ENCODE measurements at places on chromosomes 4 and X.
A peak's percentile ranks its signal among the peaks of the same experiment; 100 is the strongest.

DNA sequence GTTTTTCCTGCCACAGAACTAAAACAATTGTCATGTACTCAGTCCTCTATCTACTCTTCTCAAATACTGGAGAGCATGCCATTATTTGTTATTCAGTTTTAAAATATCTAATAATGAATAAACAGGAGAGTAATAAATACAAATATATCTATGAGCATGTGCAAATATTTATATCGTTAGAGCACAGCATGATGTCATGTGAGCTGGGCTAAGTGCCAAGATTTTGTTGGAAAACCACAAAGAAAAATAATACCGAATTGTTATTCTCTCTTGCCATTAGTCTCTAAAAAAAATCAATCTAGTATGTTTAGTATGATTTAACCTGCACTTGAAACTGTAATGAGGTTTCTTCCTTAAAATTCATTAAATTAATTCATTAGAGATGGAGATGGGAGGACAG, 97.3 kb downstream of the DDX60 start:
- DNase-seq = no peak

- DNase-seq = no peak
Observed at GRCh38 chrX:112043997-112044396, 38.6 kb downstream of the TRPC5 start.

GRCh38 chr4:1685235-1686150, 1.4 kb upstream of the FAM53A start:
- DNase-seq = no peak

DNA sequence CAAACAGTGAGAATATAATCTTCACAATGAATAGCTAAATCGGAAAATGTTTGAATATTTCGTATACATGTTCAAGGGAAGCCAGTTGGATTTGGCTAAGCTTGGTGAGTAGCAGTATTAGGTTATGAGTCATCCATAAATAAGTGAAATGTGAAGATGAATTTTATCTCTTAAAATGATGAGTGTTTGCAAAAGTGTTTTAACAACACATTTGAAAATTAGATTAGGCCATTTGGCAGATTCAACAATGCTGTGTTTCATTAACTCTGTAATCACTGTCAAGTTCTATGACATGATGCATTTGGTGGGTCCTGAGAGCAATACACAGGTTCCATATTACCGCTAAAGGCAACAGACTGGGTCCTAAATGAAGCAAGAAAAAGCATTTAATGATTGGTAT, 301.9 kb upstream of the PRPS2 start:
- DNase-seq = no peak

GRCh38 chrX:338281-338835, 19.8 kb upstream of the GTPBP6 start:
- DNase-seq = no peak

DNA sequence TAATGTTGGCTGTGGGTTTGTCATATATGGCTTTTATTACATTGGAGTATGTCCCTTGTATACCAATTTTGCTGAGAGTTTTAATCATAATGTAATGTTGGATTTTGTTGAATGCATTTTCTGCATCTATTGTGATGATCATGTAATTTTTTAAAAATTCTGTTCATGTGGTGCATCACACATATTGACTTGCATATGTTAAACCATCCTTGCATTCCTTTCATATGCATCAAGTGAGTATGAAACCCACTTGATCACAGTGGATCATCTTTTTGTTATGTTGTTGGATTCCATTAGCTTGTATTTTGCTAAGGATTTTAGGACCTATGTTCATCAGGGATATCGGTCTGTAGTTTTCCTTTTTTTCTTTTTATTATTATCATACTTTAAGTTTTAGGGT, 12.1 kb downstream of the HEPH start:
- DNase-seq = no peak

GRCh38 chr4:93633721-93634120, 194.8 kb upstream of the ATOH1 start:
- DNase-seq = no peak

DNA sequence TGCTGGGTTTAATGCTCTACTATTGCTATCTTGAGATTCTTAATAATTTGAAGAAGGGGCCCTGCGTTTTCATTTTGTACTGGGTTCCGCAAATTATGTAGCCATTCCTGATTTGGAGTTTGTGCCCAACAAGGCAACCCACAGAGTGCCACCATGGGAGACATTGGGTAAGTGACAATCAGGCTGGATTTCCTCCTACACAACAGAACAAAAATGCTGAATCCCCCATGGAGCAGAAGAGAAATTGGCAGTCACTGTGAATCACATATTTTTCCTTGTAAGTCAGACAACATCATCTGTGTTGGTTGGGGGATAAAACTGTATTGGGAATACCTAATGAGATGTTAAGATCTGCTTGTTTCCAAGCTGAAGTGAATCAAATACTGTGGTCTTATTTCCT, 80.9 kb downstream of the CNGA2 start:
- DNase-seq = no peak

GRCh38 chr4:53653484-53654053, 62.3 kb upstream of the LNX1 start:
- DNase-seq = no peak

DNA sequence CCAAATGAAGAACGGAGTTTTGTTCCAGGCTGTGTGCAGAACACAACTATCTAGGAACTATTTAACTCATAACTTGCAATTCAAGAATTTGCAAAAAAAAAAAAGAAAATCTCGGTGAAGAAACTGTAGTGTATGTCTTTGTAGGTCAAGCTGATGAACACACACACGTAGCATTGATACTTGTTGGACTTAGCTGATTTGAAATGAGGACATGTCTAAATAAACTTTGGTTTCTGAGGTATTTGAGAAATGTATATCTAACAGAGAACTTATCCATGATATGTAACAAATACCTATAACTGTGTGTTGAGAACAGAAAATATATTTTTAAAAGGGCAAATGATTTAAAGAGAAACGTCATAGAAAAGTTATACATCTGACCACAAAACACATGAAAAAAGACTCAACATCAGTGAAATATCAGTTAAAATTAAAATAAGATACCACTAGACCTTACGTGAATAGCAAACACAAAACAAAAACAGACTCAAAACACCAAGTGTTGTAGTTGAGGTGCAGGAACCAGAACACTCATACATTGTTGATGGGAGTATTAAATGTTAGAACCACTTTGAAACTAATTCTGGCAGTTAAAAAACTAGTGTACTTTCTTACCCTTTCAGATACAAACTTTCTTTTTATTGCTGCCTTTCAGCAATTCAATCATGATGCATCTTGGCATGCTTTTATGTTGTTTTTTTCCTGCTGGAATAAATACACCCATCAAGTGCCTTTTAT, 1535.8 kb upstream of the PCDH10 start:
- no peak for DNase-seq

DNA sequence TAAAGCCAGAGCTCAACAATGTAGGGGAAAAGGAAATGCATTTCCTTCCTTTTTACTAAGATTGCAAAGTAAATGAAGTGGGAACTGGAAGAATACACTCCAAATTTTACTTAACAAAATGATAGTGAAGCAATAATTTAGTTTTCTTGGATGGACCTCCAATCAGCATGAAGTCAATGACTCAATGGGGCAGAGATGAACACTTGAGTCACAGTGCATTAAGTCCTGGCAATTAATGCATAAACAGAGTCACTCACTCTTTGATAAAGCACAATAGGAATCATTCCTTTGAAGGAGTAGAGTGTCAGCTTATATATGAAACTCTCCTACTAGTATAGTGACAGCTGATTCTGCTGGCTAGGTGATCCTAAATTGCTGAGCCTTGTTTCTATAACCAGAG, 66.7 kb upstream of the FRAS1 start:
- no peak for DNase-seq

GRCh38 chr4:111639876-111640275, 505.4 kb upstream of the FAM241A start:
- DNase-seq = no peak

DNA sequence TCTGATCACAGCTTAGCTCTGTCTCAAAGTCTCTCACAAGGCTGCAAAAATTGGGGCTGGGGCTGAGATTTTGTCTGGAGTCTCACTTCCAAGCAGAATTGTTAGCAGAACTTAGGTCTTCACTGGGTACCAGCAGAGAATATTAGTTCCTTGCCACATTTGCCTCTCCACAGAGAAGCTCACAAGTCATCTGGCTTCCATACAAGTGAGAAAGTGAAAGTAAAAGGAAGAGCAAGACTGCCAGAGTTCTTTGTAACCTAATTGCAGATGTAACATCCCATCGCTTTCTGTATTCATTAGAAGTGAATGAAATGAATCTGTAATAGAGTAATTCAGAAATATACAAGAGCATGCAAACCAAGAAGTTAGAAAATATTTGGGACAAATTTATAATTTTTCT, 624.1 kb upstream of the GNPDA2 start:
- DNase-seq = no peak

DNA sequence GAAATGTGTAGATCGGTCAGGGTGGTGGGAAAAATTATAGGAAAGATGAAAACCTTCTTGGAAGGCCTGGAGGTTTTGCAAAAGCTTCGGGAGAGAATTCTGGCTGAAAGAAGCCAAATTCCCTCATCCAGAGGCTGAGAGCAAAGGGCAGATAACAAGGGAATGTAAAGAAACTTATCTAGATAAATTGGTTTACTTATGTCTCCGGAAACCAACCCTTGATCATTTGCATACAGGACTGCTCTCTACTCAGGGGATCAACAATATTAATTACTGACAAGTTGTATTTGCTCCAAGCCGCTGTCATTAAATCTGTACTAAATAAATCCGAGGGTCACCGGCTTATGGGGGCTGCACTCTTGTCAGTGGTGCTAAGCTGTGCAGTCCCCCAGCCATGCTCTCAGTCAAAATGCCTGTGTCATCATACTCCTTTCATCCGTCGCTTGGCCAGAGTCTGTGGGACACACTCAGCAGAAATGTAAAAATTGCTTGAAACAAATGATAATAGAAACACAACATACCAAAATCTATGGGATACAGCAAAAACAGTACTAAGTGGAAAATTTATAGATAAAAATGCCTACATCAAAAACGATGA, 715.7 kb downstream of the KCTD8 start:
- DNase-seq = no peak

- DNase-seq = no peak
Observed at GRCh38 chr4:118268780-118269179, 84.0 kb downstream of the PRSS12 start.

- DNase-seq = no peak
Observed at GRCh38 chr4:169987327-169988228, 38.6 kb downstream of the MFAP3L start.

DNA sequence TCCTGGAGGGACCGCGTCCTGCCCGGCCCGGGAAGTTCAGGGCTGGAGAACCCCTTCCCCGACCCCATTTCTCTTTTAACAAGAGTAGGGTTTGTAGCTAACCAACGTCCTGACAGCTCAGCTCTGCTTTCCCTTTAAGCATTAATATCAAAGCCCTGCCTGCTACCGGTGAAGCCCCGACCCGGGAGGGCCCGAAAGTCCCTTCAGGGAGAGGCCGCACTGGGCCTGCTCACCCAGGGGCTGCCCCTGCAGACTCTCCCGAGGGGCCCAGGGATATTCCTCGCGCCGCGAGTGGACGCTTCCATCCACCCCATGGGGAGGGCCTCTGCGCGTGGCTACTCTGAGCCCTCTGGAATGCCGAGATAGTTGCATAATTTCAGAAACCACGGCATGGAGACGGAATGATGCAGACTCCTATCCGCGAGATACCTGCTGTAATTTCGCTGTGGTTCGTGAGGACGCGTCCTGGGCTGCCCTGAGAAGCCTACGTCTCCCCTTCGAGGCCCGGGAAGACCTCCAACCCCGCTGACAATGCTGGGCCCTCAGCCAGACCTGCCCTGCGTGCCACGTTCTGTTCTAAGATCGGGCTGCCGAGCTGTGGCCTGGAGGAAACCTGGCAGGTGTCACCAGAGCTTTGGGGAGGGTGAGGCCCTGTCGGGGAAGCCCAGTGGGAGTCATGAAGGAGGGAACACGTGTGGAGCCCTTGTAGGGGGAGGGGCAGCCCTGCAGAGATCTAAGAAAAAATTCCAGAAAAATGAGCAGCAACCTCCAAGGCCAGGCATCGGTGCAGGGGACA, 999 bp upstream of the CTBP1 start:
- DNase-seq = peak; percentile 63

DNA sequence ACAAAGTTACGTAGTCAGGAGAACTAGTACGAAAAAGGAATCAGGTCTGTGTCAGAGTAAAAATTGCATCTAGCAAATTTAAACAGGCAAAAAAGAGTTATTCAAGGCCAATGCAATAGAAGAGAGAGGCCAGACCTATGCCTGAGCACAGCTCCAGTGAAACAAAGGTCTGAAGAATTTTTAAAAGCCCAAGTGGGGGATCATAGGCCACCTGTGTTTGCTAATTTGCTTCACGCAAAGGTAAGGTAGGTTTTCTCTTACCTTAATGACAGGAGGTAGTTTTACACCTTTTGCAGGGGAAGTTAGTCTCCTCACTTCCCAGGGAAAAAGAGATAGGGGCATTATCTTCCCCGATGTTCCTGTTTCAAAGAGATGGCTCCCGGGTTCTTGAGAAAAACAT, 448.6 kb upstream of the TECRL start:
- no peak for DNase-seq

- DNase-seq = no peak
Observed at GRCh38 chr4:23902222-23902804, 12.5 kb upstream of the PPARGC1A start.

GRCh38 chr4:123415977-123416376, 19.4 kb downstream of the SPRY1 start:
- DNase-seq = peak; percentile 51

GRCh38 chr4:44425614-44426208, 22.9 kb downstream of the KCTD8 start:
- no peak for DNase-seq

- peak; percentile 25 for DNase-seq
Observed at GRCh38 chr4:67288964-67289363, 256.3 kb downstream of the CENPC start.

- no peak for DNase-seq
Observed at GRCh38 chr4:168849997-168850396, 160.1 kb downstream of the CBR4 start.

DNA sequence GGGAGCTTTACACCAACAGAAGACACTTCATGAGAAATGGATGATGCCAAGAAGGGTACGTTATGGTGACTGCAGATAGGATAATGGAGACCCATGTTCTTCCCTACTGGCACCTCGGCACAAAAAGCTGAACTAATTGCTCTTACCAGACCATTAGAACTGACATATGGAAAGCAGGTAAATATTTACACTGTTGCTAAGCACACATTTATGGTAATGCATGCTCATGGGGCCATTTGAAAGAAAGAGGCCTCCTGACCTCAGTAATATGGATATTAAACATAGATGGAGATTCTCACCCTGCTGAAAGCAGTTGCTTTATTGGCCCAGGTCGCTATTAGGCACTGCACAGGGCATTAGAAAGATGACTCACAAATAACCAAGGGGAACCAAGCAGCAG, 1759.6 kb downstream of the C4orf33 start:
- no peak for DNase-seq

DNA sequence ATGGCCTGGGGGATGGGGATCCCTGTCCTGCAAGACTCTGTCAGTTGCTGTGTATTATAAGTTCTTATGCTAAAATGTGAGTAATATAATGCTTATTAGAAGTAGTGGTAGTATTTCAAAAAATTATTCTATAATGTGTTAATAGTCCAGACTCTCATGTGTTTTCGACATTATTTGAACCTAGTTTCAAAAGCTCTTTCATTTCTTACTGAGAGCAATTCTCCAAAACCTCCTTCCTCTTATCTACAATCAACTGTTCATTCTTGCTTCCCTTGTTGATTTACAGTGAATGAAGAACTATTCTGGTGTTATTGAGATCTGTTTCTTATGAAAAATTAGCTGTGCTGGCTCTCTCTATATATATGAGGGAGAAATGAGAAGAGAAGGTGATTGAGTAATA, 32.9 kb upstream of the PTPN13 start:
- DNase-seq = no peak

Measured in activated CD4-positive, alpha-beta T cell treated with anti-CD3 and anti-CD28 coated beads, Interleukin-2, amount 50 U/mL, for 48 hours (primary cell).